ENCODE measurements at places on chromosomes 12 and 14.
A peak's percentile ranks its signal among the peaks of the same experiment; 100 is the strongest.

GRCh38 chr14:55838529-55839052 lies 258.6 kb downstream of the KTN1 start:
- no peak for DNase-seq

DNA sequence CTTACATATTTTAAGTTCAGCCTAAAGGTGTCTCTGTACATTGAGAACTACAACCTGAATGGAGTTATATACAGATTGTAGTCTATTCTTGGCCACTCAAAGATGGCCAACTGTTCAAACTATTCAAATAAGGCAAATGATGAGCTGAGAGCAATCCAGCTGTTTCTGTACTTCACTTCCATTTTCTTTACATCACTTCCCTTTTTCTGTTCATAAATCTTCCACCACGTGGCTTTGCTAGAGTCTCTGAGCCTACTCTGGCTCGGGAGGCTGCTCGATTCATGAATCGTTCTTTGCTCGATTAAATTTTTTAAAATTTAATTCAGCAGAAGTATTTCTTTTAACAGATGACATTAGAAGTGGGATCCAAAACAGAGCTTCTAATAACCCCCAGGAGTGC lies 879.7 kb downstream of the GALC start:
- DNase-seq = no peak

GRCh38 chr14:21382886-21383847 lies 652 bp downstream of the SUPT16H start:
- peak; percentile 54 for DNase-seq

- DNase-seq = no peak
Observed at GRCh38 chr14:59176765-59177164, 11.7 kb upstream of the DAAM1 start.
